GM12891 (cell line): ENCODE measurements at places on chromosomes 3 and 15.

- no peak for DNase-seq
Observed at GRCh38 chr15:74432271-74432967, 1.3 kb downstream of the SEMA7A start.

- no peak for DNase-seq
Observed at GRCh38 chr15:52800828-52801747, 11.0 kb upstream of the ONECUT1 start.

DNA sequence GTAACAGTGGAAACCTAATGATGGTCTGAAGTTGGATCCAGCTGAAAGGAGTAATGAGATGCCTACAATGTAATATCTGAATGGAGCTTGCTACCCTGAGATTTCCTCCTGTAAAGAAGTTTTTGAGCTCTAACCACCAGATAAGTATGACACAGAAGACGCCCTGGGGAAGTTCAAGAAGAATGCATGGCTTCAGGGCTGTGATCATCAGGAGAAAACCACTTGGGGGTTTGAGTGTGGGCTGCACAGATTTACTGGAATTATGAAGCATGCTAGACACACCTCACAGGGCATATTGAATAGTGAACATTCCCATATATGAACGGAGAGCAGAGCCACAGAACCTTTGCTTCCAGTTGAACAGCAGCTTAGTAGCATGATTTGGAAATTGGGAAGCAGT is 10.6 kb upstream of the CCDC80 start:
- DNase-seq: no peak

GRCh38 chr3:129607391-129608068 is 1.1 kb upstream of the PLXND1 start:
- no peak for DNase-seq

GRCh38 chr3:64441861-64442260 is 216.6 kb upstream of the PRICKLE2 start:
- DNase-seq: no peak

- DNase-seq: no peak
Observed at GRCh38 chr3:126309861-126310655, 47.1 kb downstream of the KLF15 start.

DNA sequence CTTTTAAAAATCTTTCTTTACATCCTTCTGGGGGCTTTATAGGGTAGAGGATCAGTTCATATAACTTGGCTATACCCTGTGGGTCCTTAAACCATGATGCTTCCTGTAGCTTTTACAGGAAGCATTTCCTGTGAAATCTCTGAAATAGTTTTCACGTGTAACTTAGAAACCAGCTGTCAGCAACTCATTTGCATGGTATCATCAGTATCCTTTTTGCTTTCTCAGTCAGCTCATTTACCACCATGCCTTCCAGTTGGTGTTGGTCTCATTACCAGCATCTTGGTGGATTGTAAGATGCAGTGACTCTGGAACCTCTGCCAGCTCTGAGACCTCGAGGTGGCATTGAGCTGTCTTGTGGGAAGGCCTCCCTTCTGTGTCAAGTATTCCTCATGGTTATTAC is 96.7 kb upstream of the MYZAP start:
- no peak for DNase-seq

DNA sequence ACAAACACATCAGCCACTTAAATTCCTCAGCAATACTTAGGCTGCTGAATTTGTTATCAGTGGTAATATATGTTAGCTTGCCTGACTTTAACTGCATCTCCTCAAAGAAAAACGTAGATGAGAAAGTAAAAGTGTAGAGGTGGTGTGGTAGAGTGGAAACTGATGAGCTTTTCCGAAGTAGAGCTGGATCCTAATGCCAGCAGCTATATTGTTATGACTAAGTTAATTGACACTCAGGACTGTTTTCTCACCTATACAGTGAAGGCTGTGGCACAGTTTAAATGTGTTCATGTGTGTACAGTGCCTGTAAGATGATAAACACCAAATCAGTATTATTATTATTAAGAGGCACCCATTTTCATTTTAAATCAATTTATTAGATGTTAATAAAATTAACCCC is 174.9 kb downstream of the TNIK start:
- no peak for DNase-seq

- DNase-seq: no peak
Observed at GRCh38 chr15:100737214-100737613, 134.8 kb downstream of the ASB7 start.

GRCh38 chr3:168407381-168407780 is 311.7 kb upstream of the GOLIM4 start:
- DNase-seq: no peak

DNA sequence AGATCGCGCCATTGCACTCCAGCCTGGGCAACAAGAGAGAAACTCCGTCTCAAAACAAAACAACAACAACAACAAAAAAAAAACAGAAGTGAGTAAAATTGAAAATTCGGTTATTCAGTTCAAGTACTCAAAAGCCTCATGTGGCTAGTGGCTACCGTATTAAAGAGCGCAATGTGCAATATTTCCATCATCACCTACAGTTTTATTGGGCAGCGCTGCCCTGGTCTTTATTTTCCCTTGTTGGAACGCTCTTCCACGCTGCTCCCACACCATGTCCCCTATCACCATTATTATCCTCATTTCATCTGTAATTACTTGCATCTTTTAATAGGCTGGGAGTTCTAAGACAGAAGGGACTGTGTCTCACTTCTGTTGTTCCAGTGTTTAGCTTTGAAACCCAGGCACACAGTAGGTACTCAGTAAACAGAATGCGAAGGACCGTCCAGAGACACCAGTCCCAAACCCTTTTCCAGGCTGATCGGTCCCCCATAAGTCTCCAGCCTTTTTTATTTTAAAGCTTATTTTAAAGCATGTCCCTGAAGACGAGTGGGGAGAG is 423 bp upstream of the HACD3 start:
- DNase-seq: no peak

- DNase-seq: no peak
Observed at GRCh38 chr3:168088106-168088720, 7.5 kb downstream of the GOLIM4 start.

GRCh38 chr3:131526801-131527347 is 24.1 kb upstream of the MRPL3 start:
- no peak for DNase-seq

DNA sequence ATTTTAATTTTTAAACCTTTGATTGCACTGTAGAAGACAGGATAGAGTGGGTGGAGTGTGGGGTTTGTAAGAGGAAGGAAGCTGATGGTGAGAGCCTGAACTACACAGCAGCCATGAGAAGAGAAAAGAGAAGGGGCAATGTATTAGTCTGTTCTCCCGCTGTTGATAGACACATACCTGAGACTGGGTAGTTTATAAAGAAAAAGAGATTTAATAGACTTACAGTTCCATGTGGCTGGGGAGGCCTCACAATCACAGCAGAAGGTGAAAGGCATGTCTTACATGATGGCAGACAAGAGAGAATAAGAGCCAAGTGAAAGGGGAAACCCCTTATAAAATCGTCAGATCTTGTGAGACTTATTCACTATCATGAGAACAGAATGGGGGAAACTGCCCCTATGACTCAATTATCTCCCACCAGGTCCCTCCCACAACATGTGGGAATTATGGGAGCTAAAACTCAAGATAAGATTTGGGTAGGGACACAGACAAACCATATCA is 37.3 kb downstream of the STARD5 start:
- DNase-seq: no peak

DNA sequence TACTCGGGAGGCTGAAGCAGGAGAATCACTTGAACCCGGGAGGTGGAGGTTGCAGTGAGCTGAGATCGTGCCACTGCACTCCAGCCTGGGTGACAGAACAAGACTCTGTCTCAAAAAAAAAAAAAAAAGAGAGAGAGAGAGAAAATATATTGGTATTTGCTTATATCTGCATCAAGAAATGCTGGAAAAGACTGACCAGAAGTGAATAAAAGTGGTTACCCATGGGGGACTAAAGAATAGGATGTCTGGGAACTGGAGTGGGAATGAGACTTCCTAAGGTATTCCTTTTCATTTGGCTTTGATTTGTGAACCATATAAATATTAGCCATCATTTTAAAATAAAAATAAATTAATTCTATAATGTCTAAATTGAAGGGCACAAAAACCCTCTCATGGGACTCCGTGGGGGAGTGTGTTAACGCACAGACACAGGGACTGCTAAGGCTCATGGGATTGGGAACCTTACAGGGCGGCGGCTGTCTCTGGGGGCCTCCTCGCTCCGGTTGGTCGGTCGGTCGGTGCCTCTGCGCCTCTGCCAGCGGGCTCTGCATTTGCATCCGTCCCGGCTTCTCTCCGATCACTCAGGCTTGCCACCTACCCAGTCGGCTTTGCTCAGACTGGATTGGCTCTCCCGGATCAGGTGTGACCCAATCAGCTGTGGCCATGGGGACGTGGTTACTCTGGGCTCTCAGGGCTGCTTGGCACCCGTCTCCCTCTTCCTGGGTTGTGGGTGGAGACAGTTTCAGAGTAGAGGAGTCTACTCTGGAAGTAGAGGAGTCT is 12.7 kb upstream of the TSPAN3 start:
- peak; percentile 64 for DNase-seq

- DNase-seq: no peak
Observed at GRCh38 chr3:191631496-191631895, 170.5 kb downstream of the PYDC2 start.

- no peak for DNase-seq
Observed at GRCh38 chr15:84979651-84980050, 2.0 kb upstream of the PDE8A start.

DNA sequence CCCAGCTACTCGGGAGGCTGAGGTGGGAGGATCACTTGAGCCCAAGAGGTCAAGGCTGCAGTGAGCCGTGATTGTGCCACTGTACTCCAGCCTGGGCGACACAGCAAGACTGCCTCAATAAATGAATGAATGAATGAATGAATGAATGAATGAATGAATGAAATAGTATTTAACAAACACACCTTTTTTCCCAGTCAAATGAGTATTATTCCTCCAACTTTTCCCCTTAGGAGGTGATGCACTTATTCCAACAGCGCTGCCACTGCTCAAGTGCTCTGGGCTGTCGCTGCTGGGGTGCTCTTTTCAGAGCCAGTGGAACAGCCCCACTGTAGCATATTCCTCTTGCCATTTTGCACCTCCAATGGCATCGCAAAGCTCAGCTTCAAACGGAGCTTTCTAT is 66.8 kb upstream of the RAD18 start:
- DNase-seq: no peak

- peak; percentile 56 for DNase-seq
Observed at GRCh38 chr3:42159706-42160472, 68.7 kb downstream of the TRAK1 start.
